LoVo (cell line): ENCODE measurements at places on chromosomes 11 and 22.

GRCh38 chr11:123493349-123494063 lies 63.4 kb downstream of the GRAMD1B start:
- DNase-seq = no peak

DNA sequence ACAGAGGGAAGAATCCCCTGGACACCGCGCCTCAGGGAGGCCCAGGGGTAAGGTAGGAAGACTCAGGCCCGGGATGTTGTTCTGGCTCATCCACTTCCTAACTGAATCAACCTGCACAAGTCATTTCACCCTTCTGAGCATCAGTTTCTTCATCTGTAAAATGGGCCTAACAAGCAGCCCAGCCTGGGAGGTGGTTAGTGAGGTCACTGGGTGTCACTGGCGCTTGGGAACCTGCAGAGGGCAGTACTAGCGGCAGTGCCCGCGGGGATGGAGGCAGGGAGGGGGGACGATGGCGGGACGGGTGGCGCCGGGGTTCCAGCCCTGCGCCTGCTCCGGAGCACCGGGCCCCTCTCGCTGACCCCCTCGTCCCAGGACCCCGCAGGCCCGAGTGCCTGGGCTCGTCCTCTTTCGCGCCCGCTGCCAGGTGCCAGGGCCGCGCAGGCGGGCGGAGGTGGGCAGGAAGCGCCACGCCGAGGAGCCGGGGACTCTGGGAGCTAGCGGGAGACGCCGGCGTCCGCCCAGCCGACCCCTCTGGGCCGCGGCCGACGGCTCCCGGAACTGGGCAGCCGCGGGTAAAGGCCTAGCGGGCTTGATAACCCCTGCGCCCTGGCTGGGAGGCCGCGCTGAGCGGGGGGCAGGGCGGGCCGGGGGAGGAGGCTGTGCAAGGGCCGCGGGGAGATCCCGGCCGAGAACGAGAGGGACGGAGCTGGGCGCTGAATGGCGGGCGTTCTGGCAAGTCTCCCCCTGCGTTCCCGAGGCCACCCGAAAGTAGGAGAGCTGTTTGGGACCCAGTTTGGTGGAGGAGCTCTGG lies at the start of gene NLRX1:
Gene NLRX1, plus strand, starts transcription at position 255 of the 811 bp plus-strand sequence. CDS start 2,679 bp downstream, outside the sequence.
- DNase-seq = peak; percentile 85

DNA sequence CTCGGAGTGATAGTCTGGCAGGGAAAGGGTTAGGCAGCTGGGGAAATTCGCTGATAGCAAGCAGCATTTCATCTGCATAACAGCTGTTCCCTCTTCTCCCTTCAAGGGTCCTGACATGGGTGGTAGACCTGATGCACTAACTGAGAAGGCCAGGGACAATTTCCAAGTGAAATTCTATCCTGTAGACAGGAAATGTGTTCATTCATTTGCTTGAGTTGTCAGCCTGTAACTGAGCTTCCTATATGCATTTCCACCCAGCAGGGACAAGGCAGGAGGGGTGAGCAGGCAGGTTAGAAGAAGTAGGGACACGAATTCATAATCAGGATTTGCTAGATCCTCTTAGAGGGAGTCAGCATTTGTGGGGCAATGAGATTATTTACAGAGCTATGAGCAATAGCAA lies 154.3 kb upstream of the NCAM1 start:
- no peak for DNase-seq

GRCh38 chr11:127105593-127106541 lies 105.3 kb upstream of the KIRREL3 start:
- DNase-seq = no peak

GRCh38 chr11:103042161-103042560 lies 49.8 kb downstream of the DCUN1D5 start:
- DNase-seq = no peak

- no peak for DNase-seq
Observed at GRCh38 chr22:37467391-37467955, 18.7 kb downstream of the MFNG start.
